ENCODE measurements at places on chromosomes 6 and 20.

DNA sequence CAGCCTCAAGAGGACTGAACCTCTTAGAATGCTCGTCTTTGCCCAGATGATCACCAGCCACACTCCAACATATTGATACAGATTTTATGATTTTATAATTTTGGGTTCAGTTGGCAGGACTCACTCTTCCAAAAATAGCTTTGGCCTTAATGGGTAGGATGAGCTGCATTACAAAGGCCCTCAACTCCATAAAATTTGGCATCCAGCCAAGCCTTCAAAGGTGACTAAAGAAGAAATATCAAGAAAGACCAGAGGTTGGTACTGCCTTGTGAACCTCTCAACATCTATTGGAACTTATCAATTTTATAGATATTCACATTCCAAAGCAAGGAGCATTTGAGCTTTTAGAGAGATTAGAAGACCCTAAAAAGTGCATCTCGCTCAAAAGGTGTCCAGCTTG lies 48.4 kb upstream of the SNAP25 start:
- DNase-seq = no peak

DNA sequence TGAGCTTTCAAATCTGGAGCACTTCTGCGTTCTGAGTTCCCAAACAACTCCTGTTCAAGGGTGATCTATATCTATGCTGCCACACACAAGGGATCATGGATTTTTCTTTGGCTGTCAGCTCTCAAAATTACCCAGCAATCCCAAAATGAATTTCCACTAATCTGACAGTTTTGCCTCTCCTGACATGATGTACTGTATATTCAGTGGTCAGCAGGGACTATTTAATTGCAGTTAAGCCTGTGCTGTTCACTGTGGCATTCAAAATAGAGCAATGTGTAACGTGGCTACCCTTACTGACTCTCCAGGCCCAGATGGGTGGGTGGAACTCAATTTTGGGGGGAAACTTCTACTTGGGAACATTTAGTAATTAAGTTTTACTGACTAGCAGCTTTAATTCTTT lies 283.8 kb upstream of the TSHZ2 start:
- DNase-seq = no peak

DNA sequence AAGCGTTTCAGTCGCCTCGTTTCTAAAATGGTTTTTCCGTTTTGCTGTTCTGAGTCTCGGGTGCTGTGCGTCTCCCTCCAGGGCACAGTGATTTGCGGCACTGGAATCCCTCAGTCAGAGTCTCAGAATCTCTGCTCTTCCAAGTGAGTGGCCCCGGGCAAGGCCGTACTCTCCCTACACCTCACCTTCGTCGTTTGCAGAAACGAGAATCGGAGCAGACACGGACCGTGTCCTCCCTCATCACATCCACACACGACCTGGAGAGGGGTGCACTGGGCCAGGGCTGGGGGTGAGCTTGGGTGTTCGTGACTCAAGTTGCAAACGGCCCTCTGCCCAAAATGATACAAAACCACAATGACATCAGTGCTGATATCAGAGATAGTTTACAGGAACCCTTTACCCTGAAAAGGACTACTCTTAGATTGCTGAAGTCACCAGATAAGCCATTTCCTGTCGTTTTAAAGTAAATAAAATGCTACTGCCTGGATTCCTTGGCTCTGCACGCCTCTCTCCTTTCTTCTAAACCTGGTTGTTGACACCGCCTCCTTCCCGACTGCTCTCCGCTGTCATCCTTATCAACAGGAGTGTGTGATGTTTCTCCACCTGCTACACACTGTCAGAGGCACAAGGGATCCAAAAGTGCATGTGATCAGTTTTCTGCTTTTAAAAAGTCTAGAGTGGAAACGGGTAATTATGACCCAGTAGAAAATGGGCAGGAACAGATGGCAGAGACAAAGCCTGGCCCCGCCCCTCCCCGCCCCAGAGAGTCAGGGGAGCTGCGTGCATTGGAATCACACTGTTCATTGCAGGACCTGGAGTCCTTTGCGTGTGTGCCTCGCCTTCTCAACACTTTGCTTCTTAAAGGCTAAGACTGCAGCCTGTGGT lies 38.4 kb downstream of the KIF25 start:
- DNase-seq = no peak

DNA sequence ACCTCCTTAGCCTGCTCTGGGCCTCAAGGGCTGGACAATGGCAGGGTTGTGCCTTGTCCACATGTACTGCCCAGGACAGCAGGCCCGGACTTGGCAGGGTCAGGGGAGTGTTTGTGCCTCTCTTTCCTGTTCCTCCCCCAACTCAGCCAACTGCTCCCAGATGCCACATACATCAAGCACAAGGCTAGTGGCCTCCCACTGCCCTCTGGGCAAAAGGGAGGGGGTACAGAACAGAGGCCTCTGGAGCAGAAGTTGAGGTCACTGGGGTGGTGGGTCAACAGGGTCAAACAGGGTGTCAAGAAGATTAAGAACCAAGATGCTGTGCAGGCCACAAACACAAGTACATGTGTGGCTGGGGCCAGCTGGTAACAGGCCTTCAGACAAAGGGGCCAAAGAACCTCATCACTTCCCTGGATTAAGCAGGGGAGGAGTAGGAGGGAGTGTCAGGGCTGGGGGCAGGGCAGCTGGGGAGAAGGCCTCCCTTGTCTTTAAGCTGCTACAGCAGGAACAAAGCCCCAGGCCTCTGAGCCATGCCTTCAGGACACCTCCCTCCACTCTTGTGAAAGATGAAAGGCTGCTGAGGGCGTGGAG lies 36.0 kb downstream of the KCNK5 start:
- no peak for DNase-seq

DNA sequence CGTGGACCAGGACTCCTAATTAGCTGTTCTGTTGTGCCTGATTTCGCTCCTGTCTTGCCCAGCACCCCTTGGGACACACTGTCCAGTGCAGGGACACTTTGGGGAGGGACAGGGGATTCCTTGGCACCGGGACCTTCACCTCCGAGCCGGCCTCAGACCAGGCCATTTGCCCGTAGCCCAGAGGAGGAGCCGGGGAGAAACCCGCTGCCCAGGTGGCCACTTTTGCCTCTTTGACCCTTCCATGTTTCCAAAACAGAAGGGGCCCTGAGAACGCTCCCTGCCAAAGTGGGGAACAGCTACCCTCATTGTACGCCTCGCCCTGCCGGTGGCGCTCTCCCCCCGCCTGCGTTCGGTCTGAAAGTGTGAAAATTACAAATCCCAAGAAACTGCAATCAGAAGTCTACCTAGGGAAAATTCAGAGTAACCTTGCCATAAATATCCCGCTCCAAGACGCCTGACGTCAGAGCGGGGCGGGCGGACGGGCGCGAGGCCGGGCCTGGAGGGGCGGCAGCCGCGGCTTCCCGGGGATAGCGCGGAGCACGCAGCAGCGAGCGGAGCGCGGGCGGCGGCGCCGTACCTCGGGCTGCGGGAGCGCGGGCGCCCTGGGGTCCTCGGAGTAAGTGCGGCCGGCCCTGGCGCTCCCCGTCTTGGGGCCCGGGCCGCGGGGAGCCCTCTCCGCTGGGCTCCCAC lies at the start of gene DAAM2:
TSS of gene DAAM2 (plus strand) at position 527 of the 690 bp plus-strand sequence. CDS start 63,927 bp downstream, outside the sequence.
- DNase-seq = no peak

DNA sequence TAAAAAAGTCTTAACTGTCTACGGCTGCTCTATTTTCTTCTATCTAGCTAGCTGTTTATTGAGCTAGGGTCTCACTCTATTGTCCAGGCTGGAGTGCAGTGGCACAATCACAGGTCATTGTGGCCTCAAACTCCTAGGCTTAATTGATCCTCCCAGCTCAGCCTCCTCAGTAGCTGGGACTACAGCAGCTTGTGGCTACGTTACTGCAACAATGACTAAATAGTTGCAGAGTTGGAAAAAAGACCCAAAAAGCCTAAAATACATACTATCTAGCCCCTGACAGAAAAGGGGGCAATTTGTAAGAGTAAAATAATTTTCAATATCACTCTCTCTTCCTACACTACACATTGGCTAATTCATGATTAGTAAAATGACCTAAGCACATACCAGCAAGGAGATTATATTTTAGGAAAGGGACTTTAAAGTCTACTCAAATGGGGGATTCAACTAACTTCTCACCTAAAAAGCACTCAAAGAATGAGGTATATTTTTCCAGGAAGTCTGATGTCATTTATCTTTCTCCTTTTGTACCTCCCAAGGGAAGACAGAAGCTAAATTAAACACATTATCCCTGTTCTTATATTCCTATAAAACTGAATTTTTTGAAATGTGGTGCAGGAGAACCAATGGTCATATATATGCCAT lies 82.8 kb downstream of the ZMYND8 start:
- DNase-seq = no peak

Data from stimulated activated effector memory CD8-positive, alpha-beta T cell treated with anti-CD3 and anti-CD28 coated beads, Interleukin-12 subunit alpha, Interleukin-12 subunit beta, amount 100 ng/mL, for 72 hours (primary cell).